ENCODE measurements at places on chromosomes 5 and 9.

DNA sequence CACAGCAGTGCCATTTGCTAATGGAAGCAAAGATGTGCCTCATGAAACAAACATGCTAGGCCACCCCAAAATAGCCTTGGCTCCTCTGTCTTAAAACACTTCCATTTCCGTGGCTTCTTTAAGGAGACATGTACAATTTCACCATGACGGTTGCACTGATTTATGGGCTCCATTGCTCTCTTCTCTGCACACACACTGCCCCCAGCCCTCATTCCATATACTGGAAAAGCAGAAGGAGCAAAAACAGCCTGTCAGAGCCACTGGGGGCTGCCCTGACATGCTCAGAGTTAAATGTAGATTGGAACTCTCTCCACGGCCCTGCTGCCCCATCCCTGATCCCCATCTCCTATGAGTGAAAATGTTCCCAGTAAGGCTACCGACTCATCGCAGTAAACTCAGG is 114.8 kb downstream of the ROR2 start:
- no peak for DNase-seq

DNA sequence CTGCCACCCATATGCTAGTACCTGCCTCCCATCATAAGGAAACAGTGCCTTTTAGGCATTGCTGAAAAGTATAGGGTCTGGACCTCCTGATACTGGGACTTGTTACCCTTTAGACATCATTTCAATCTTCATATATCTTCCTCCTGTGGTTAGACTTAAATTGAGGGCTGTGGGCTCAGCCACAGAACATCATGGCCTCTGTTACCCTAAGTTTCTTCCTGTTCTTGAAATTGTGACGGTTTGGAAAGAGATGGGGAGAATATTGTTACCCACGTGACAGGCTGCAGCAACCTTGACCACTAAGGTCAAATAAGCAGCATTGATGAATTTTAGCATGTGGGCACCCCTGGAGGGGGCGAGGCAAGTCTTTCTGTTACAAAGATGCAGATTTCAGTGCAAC is 87.7 kb downstream of the PDE8B start:
- no peak for DNase-seq

DNA sequence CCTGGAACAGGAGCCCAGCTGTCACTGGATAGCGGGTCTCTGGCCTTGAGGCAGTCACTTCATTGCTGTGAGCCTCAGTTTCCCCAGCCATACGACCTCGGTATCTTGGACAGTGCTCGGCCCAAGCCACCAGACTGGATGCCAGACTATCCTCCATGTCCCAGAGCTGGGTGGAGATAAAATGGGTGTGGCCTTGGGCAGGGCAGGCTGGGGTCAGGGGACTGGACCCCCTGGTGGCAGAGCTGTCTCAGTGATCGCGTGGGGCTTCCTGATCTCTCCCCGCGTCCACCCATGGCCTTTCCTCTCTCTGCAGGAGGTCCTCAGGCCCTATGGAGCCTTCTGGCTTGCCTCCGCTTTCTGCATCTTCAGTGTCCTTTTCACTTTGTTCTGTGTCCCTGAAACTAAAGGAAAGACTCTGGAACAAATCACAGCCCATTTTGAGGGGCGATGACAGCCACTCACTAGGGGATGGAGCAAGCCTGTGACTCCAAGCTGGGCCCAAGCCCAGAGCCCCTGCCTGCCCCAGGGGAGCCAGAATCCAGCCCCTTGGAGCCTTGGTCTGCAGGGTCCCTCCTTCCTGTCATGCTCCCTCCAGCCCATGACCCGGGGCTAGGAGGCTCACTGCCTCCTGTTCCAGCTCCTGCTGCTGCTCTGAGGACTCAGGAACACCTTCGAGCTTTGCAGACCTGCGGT is 10.0 kb downstream of the SLC2A8 start:
- no peak for DNase-seq

DNA sequence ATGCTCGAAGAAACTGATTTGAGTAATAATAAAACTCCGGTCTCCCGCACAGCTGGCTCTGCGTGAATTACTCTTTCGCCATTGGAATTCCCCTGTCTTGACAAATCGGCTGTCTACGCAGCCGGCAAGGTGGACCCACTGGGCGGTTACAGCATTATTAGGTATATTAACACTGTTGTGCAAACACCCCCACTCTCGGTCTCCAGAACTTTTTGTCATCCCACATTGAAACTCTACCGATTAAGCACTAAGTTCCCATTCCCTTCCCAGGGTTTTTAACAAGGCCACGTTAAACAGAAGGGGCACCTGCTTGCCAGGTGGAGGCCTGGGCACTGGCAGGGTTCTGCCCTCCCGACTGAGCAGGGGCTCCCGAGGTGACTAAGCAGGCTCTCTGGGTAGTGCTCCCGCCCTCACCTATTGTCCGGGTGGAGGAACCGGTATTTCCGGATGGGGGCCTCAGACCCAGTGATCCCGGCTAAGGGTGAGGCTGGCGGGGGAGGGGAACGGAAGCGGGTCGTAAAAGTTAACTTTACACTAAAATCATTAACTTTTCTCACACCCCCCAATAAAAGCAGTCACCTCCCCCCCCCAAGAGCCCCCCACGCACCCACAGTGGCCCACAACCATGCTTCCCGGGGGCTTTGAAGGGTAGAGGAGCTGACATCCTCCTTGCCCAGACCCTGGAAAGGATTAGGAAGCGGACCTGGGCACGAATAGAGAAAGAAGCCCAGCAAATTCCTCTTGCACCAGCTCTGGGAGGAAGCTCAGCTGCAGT is 53.5 kb upstream of the TJP2 start:
- DNase-seq: no peak

DNA sequence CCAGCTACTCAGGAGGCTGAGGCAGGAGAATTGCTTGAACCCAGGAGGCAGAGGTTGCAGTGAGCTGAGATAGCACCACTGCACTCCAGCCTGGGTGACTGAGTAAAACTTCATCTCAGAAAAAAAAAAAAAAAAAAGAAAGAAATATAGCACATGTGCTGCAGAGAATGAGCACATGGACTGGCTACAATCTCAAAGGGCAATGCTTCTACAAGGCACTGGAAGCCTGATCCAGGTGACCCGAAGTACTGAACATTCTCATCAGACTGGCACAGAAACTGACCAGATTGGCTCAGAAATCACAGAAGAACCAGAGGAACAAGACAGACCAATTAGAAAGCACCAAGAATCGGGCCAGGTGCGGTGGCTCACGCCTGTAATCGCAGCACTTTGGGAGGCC is 4.8 kb downstream of the DYNC2I2 start:
- DNase-seq: no peak

- DNase-seq: no peak
These were observed 298.3 kb upstream of the EFNA5 start for GRCh38 chr5:107968998-107969397.

GRCh38 chr5:172745838-172746237 is 25.2 kb downstream of the DUSP1 start:
- DNase-seq: no peak

- DNase-seq: no peak
These were observed 299.7 kb downstream of the NFIB start for GRCh38 chr9:14014218-14014617.

GRCh38 chr5:157965040-157965678 is 106.2 kb upstream of the CLINT1 start:
- DNase-seq: no peak

DNA sequence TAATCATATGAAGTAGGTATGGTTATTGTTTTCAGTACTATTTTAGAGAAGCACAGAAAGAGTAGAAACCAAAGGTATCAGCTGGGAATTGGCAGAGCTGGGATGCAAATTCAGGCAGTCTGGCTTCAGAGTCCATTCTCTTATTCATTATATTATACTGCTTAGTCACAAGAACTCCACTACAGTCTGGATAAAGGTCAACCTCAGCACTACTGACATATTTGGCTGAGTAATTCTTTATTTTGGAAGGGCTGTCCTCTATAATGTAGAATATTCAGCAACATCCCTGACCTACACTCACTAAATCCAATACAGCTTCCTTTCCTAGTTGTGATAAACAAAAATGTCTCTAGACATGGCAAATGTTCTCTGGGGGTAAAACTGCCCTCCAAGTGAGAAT is 37.6 kb downstream of the PTGER4 start:
- DNase-seq: no peak

- DNase-seq: no peak
These were observed 32.7 kb upstream of the ADAMTSL1 start for GRCh38 chr9:18441261-18441660.

- DNase-seq: no peak
These were observed 319.1 kb downstream of the KIF4B start for GRCh38 chr5:155332618-155333017.

DNA sequence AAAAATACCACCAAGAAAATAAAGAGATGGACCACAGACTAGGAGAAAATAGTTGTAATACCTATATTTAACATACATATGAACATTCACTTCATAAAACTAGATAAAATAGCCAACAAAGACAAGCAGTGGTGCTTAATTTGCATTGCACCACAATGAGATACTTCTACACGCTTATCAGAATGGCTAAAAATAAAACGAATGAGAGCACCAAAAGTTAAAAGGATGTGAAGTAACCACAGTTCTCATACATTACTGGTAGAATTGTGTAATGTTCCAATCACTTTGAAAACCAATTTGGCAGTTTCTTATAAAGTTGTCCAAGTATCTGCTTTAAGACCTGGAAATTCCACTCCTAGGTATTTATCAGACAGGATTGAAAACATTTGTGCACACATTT is 198.9 kb upstream of the SGCD start:
- DNase-seq: no peak

DNA sequence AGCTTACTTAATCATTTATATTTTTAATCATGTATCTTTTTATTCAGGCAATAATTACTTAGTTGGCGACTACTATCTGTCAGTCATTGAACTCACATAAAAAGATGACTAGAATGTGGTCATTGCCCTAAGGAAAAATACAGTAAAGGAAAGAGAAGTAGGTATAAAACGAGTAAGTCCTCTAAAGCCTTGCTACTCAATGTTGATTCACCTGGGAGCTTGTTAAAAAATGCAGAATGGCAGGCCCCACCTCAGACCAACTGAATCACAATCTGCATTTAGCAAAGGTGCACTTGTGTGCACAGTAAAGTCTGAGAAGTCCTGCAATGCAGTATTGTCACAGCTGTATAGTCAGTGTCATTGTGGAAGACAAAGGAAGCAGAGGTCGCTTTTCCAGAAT is 592.4 kb downstream of the CSNK1G3 start:
- DNase-seq: no peak

GRCh38 chr5:2163060-2163856 is 280.5 kb upstream of the IRX4 start:
- no peak for DNase-seq

- no peak for DNase-seq
These were observed 298.7 kb upstream of the RGMB start for GRCh38 chr5:98474782-98475181.

GRCh38 chr9:103902263-103902662 is 191.8 kb upstream of the SMC2 start:
- DNase-seq: no peak

GRCh38 chr9:137881591-137882505 is 4.3 kb downstream of the CACNA1B start:
- no peak for DNase-seq

DNA sequence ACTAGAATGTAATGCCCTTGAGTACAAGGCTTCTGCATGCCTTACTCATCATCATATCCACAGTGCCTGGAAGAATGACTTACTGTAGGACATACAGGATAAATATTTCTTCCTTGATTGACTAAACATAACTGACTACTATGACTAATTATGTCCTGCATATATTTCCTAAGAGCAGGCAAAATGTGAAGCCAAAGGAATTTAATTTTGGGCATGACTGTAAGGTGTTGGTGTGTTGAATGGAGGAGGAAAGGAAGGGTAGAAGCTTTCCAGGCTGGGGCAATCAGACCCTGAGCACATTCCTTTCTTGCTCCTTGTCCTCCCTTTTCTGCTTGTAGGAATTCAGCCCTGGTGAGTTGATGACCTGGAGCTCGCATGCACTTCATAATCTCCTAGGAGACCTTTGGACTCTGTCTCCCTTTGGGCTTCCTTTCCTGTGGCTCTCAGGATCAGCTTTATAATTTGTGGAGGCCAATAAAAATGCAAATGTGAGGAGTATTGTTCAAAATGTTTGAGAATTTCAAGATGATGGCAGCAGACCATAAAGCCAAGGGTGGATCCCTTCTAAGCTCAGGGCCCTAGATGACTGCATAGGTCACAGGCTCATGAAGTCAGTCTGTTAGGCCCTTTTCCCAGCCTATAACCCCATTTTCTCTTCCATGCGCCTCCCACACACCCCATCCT is 174.0 kb downstream of the HMHB1 start:
- DNase-seq: no peak

- DNase-seq: no peak
These were observed 254.2 kb upstream of the SLC24A2 start for GRCh38 chr9:20043035-20043434.

- no peak for DNase-seq
These were observed 717.1 kb upstream of the ZNF608 start for GRCh38 chr5:125463466-125464092.

DNA sequence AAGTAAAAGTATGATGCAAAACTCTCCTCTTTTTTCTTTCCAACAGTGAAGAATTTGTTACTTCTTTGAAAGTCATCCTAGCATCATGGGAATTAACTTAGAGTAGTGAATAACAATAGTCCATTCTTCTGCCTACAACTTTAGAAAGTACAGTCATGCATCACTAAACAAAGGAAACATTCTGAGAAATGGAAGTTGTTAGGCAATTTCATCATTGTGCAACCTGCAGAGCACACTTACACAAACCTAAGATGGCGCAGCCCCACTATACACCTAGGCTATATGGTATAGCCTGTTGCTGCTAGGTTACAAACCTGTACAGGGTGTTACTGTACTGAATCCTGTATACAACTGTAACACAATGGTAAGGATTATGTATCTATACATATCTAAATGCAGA is 1209.3 kb upstream of the C9orf72 start:
- DNase-seq: no peak

DNA sequence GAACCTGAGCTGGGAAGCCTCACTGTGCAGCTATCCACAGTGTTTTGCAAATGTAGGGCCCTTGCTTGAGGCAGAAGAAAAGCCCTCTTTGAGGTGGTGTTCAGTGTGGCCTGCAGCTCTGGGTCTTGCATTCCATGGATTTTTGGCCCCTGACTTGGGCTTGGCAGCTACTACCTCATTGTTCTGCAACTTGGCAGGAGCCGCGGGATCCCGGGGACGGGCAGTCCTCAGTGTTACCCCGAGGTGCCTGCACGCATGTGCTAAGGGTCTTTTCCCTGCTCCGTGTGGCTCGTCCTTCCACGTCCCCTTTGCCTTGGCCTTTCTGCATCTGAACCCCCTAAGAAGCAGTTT is 39.8 kb downstream of the NEK6 start:
- DNase-seq: no peak

DNA sequence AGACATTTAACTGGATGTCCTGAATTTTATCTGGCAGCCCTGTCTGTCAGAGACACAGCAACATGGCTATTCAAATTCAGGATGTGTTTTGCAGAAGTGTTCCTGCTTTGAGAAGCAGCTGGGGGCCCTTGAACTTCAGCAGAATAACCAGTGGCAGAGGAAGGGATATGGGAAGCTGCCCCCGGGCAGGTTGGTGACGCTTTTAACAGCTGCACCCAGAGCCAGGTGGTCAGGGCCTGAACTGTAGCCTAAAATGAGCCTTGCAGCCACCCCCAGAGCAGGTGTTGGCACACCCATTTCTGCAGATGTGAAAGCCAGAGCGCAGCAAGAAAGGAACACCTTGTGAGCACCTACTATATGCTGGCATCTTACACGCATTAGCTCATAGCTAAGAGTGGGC is 128.7 kb upstream of the BOD1 start:
- no peak for DNase-seq

GRCh38 chr5:40025586-40025985 is 600.8 kb upstream of the DAB2 start:
- DNase-seq: no peak

- no peak for DNase-seq
These were observed 129.0 kb upstream of the WWC1 start for GRCh38 chr5:168162464-168162863.

Data from NK-92 treated with Interleukin-12 subunit alpha and Interleukin-12 subunit beta, amount 100 ng/mL, for 24 hours (cell line).